Fibroblast of skin of right quadriceps (primary cell): ENCODE measurements at places on chromosomes 7 and 10.

GRCh38 chr10:125802739-125803138 is 20.3 kb downstream of the UROS start:
- no peak for DNase-seq

DNA sequence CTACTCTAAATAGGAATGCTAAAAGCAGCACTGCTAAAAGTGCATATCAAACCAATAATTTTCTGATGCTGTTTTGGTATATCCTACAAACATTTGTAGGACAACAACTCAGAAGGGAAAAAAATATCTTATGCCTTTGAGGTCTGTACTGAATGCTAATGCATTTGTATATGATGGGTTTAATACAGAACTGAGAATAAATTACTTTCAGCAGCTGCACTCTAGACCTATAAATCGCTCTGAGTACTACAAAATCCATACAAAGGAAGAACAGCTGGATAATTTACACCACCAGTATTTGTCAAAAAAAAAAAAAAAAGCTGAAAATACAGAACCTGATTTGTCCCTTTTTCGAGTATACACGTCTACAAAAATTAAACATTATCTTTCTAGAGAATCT is 344.0 kb downstream of the LRRTM3 start:
- DNase-seq = no peak

DNA sequence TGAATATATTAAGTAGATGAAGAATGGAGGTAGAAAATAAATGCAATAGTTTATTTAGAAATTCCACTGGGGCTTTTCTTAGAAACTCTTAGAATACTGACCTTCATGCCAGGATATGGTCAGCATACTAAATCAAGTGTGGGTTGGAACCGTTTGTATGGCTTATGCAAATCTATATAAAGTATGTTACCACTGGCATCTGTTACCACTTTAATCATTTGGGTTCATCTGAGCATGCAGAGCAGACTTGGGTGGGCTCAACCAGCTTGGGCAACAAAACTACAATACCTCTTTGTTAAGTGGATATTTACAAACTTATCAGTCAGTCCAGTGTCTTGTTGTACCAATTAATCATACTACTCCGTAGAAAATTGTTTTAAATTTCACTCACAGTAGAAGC is 125.8 kb downstream of the CRPPA start:
- DNase-seq = no peak

- DNase-seq = peak; percentile 55
Measured at GRCh38 chr7:1669064-1669951, 769 bp upstream of the ELFN1 start.

DNA sequence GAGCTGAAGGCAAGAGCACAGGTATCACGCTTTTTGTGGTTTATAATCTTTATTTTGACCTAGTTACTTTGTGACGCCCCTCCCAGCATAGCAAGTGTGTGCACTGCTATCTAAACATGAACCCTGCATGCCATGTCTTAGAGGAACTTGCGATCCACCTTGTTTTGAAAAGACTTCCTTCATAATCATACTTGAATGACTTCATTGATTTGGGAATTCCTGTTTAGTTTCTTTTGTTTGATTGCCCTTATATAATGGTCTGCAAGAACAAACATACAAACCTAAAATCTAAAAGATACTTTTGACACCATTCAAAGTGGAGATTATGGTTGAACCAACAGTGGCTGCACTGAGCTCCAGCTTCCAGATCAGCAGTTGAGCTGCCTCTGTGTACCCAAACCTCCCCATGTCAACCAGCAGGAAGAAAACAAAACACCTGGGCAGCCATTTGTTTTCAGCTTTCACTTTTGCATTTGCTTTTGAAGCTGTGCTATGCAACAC is 132.6 kb downstream of the CELF2 start:
- DNase-seq = no peak

DNA sequence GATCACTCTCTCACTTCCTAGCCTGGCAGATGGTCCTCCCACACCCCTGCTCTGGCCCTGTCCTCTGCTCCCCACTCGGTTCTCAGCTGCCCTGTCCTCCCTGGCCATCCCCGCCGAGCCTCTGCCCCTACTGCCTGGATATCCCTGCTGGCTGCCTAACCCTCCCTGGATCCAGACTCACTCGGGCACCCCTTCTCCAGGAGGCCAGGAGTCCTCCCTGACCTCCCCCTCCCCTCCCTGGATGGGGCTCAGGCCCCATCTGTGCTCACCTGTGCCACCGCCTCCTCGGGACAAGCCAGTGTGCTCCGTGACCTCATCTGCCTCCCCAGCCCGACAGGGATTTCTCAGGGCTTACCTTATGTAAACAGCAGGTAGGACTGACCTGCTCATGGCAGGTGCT is 406.1 kb downstream of the TCERG1L start:
- DNase-seq = no peak

DNA sequence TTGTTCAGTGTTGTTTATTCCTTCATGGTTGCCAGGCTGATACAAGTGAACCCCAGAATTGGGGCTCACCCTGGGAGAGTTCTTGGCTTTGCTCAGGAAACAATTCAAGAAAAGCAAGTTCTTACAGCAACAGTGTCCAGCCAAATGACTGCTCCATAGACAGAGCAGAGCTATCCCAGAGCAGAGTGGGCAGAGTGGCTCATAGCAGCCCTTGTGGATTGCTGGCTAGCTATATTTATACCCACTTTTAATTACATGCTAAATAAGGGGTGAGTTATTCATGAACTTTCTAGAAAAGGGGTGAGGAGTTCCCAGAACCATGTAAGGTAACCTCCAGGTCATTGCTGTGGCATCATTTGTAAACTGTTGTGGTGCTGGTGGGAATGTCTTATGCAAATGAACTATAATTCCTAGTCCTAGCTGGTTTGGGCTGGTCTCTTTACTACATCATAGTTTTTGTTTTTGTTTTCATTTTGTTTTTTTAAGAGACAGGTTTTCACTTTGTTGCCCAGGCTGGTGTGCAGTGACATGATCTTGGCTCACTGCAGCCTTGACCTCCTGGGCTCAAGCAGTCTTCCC is 59.9 kb upstream of the HBP1 start:
- DNase-seq = no peak

GRCh38 chr10:27695706-27696105 is 49.9 kb downstream of the MKX start:
- peak; percentile 48 for DNase-seq

DNA sequence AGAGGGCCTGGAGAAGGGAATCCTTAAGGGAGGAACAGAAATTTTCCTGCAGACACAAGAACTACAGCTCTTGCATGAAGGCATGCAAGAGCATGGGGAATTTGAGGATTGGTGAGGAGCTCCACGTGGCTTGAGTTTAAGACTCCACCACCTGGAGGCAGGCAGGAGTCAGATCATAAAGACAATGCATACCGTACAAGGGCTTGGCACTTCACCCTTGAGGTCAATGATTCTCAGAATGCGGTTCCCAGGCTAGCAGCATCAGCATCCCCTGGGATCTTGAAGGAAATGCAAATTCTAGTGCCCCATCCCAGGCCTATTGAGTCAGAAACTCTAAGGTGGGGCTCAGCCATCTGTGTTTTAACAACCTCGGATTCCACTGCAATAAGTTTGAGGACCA is 143.8 kb downstream of the C7orf25 start:
- DNase-seq = no peak

GRCh38 chr10:110852255-110852896 is 19.4 kb upstream of the PDCD4 start:
- no peak for DNase-seq

DNA sequence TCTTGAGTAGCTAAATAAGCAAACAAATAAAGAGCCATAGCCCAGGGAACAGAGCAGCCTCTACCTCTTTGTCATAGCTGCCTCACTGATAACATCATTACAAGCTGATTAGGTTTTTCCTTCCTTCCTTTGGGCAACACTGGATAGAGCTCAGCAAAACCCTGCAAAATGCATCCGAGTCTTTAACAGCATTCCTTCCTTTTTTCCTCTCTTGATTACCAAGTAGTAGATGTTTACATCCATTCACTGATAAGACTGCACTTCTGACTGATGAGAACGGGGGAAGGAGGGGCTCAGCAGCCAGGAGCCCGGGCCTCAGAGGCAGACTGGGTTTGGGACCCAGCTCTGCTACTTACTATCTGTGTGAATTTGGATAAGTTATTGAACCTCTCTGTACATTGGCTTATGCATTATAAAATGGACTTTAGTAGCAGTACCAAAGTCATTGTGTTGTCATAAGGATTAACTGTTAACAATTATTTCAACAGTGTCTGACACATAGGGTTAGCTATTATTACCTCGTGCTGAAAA is 214.2 kb downstream of the ANK3 start:
- no peak for DNase-seq

GRCh38 chr10:119418362-119418761 is 124.2 kb downstream of the RGS10 start:
- no peak for DNase-seq

- DNase-seq = no peak
Measured at GRCh38 chr7:92848851-92849250, 12.5 kb upstream of the CDK6 start.

DNA sequence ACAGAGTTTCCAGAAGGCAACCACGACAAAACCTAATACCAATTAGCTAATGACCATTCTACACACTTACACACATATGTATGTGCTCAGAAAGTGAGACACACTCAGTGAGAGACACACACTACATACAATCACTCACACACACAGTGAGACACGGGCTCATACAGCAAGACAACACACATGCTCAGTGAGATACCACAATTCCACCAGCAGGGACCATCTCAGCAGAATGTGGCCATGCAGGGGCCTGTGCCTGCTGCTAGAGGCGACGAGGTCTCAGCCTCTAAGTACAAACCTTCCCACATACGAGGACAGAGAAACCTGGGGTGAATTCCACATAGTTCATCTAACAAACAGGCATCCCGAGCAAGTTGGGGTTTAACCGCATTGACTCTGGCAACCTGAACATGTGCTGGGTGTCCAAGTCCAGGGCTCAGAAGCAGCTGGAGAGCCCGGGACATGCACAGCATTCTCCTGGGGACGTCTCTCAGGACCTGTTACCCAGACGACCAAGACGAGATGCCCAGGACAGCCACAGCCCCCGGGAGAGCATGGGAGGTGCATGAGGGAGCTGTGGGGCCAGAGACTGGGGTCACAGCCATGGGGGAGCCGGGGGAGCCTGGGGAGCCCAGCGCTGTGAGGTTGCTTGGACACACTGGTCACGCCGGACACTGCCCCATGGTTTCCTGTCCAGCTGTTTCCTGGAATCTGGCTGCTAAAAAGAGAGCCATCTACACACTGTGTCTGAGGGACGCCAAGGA is 523.6 kb downstream of the PTPRN2 start:
- DNase-seq = no peak

DNA sequence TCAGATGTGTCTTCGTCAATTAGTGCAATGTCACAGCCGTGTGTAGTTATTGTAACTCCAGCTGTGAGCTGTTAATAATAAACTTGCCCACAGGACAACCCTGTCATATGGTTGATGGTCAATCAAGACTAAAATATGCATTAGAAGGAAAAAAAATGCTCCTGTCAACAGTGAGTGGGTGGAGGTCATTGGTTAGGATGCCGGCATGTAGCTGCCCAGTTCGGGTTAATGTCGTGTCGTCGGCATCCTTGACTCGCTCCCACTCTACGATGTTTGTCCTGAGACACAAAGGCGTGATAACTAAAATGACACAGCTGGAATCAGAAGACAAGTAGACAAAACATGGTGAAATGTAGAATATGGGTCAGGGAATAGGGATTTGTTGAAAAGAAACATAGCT is 442.8 kb upstream of the NPVF start:
- DNase-seq = no peak

DNA sequence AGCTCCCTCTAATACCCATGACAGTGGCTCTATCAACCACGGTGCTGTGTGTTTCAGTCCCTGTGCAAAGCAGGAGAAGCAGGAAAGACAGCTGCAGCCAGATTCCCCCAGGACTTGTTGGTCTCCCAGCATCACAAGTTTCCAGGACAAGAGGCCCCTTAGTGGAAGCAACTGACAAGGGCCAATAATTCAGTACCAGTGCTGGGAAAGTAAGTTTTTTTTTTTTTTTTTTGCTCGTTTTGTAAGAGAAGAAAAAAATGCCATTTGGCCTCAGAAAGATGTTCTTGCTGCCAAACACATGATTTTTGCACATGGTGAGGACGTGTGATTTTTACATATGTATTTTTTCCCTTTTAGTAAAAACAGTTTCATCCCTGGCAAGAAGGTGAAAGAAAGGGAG is 284.2 kb upstream of the ZMIZ1 start:
- DNase-seq = no peak

DNA sequence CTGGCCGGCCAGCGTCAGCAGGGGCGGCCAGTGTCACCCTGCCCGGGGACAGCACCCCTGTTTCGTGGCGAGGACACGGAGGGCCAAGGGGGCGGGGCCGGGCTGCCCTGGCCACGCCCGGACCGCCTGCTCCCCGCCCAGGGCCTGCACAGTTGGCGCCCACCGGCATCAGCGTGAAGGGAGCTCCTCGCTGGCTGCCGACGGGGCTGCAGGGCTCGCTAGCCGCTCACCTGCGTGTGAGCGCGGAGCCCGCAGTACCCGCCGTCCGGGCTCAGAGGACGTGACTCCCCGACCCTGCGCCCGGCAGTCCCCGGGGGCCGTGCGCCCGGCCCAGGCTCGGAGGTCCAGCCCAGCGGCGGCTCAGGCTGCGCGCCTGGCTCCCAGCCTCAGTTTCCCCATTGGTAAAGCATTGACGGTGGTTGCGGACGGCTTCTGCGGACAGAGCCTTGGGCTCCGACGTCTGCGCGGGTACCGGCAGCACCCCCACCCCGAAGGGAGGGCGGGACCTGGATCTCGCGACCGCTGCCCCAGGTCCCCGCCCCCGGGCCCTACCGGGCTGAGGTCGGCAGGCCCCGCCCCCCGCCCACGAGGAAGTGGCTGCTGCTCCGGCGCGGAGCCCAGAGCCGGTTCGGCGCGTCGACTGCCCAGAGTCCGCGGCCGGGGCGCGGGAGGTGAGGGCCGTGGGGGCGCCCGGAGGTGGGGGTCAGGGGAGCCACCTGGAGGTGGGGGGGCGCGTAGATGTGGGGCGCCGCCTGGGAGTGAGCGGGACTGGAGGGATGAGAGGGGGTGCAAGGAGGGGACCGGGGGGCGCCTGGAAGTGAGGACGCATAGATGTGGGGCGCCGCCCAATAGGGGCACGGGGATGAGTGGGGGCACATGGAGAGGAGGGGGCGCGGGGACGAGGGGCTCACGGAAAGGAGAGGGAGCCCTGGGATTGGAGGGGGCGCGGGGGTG is at the start of gene ARPC1B:
Gene ARPC1B (plus strand): TSS at position 620 of the 954 bp plus-strand sequence. CDS start 10,985 bp downstream, outside the sequence.
- peak; percentile 63 for DNase-seq

- DNase-seq = no peak
Measured at GRCh38 chr7:31121601-31122000, 69.5 kb downstream of the ADCYAP1R1 start.

GRCh38 chr10:118516716-118517115 is 78.7 kb downstream of the PRLHR start:
- no peak for DNase-seq

DNA sequence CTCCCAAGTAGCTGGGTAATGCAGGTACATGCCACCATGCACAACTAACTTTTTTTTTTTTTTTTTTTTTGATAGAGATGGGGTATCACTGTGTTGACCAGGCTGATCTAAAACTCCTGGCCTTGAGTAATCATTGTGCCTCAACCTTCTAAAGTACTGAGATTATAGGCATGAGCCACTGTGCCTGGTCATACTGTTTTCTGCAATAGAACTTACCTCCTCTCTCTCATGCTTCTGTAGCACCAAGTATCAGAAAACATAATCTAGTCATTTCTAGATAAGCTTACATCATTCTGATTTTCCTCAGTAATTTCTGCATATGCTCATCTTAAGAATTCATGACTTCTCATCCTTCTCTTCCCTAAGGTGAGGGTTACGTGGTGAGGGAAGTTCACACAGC is 210.0 kb downstream of the IMMP2L start:
- no peak for DNase-seq
